Left renal cortex interstitium (tissue), 4 donors: ENCODE measurements at places on chromosomes 1 and 21.

DNA sequence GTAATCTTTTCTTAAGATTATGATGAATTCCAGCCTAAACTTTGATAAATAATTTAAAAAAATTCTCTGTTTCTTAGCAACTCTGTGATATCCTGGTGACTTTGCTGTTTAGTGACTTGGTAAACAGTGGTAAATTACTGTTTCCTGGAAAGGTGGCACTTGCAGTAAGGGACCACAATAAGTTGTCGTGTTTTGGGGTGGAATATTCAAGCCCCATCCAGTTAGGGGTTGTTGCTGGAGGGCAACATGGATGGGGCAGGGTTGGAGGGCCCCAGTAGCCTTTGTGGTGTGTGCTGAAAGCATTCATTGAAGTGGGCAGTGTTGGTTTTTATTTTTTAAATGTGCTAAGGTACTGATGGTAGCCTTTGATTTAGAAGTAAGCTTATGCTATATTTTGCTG, 30.3 kb downstream of the PRDM2 start:
- no peak for DNase-seq

DNA sequence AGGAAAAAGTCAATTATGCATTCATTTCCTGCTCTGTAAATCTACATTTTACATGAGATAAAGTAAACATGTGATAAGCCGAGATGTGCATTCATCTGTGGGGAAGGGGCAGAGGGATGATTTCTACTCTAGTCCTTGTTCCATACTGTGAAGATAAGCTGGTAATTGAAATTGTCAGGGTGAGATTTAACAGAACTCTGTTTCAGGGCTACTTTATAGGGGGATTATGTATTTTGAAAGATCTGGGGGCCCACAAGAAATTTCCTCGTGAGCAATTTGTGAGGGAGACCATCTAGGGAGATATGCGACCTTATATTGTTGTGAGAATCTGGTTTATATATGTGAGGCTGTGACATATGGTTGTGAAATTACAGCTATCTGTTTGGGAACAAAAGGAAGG, 73.1 kb upstream of the KCNK1 start:
- DNase-seq, result no peak

- DNase-seq, result no peak
Measured at GRCh38 chr1:117178756-117179155, 32.0 kb downstream of the VTCN1 start.

DNA sequence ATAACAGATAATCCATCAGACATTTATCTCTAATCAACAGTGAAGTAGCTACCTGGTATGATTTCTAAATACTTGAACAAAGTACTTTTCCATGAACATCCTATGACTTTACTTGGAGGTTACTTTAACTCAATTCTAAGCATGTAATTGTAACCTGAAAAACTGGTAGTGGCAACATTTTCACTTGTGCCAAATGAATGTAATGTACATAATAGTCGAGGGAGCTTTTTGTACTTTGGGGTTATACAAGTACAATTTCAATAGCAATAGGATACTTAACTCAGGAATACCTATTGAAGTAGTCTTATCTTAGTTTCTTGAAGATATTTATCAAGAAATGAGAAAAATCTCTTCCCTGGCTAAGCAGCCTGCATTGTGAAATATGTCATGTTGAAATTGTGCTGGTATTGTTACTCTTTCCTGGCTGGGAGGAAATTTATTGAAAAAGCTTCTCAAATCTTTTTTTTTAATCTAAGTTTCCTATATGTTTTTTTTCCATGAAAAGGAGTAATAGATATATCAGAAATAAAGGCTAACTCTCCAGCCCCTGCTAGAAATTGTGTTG, 33.7 kb upstream of the CACYBP start:
- DNase-seq, result no peak

DNA sequence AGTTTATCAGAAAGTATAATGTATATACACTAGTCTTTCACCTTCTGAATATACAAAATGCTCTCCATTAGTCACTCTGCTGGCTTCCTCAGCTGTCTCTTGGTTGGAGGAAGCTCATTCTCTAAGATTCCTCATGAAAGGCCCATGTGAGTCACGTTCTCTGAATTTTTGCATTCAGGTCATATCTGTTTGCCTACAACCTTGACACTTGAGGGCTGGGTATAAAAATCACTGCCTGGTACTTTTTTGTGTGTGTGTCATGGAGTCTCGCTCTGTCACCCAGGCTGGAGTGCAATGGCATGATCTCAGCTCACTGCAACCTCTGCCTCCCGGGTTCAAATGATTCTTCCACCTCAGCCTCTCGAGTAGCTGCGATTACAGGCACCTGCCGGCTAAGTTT, 2.8 kb upstream of the GALNT2 start:
- DNase-seq, result no peak

DNA sequence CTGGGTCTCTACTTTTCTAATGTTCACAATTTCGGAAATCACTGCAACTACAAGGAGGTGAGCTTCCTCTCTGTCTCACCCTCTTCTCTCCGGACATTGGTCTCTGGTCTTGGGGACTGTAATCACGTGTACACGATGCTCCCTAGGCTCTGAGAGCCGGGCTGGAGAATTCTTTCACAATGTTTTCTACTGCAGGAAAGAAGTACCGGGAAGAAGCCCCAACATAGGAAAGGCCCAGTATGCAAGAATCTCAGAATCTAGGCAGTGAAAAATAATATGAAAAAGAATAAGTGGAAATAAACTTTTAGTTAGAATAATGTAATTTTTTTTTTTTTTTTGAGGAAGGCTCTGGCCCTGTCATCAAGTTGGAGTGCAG, 13.5 kb upstream of the HJV start:
- DNase-seq, result no peak

DNA sequence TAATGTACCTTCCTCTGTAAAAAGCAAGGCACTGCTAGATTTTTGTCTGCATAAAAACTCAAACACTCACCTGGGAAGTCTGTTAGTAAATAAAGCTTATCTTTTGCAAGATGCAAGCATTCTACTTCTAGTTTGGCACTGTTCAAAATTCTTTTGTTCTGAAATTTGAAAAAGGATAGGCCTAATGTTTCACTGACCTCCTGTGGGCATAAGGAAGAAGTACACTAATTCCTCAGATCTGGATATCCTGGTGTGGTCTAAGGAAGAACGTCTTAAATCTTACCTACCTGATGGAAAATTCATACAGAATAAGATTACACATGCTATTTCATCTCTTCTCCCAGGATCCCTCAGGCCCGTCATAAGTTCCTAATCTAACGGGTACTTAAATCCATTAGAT, 93.5 kb upstream of the CAMK1G start:
- no peak for DNase-seq

DNA sequence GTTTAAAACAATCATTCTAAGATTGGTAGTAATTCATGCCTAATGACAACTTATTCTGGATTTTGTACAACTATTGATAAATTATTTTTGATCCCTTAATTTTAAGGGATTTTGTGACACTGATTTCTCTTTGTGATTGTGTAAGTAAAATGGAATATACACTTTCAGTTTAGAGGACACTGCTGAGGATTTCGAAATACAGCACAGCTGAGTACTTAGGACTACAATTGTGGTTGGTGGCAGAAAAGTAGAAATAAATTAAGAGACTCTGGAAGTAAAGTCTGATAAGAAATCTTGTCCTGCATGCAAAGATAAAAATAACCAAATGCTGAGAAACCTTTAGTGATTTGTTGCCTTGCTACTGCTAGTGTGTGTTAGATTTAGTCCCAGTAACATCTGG, 40.0 kb downstream of the TYW3 start:
- DNase-seq, result no peak

- DNase-seq, result no peak
Measured at GRCh38 chr1:191582169-191582568, 576.1 kb upstream of the RGS18 start.

DNA sequence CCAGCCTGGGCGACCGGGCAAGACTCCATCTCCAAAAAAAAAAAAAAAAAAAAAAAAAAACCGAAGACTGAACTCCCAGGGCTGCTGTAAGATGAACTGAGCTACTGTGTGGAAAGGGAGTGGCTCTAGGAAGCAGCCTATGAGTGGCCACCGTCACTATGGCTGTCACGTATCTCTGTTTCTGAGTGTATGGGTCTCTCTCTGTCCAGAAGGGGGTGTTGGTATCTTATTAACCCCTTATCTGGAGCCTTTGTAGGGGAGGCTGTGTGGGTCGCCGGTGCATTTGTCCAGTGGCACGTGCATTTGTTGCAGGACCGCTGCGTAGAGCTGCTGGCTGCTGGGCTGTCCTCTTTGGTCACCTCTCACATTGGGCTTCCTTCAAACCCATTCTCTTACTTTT, 326.6 kb downstream of the CAMTA1 start:
- no peak for DNase-seq

DNA sequence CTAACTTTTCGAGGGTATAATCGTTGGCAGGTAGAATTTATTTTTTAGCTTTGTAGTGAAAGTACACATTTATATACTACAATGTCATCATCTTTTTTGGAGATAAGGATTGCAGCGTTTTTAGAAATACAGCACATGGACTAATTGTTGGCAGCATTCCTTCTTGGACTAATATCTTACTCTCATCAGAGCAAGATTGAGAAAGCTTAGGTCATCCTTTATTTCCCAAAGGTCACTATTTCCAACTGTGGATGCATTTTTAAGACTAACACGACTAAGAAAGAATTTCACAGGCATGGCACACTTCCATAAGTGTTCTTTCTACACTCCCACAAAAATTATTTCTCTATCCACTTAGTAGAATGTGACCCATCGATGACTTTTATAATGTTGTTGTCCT, 732.3 kb downstream of the NCAM2 start:
- no peak for DNase-seq

GRCh38 chr1:167563579-167564246, 10.2 kb upstream of the CREG1 start:
- DNase-seq, result no peak

DNA sequence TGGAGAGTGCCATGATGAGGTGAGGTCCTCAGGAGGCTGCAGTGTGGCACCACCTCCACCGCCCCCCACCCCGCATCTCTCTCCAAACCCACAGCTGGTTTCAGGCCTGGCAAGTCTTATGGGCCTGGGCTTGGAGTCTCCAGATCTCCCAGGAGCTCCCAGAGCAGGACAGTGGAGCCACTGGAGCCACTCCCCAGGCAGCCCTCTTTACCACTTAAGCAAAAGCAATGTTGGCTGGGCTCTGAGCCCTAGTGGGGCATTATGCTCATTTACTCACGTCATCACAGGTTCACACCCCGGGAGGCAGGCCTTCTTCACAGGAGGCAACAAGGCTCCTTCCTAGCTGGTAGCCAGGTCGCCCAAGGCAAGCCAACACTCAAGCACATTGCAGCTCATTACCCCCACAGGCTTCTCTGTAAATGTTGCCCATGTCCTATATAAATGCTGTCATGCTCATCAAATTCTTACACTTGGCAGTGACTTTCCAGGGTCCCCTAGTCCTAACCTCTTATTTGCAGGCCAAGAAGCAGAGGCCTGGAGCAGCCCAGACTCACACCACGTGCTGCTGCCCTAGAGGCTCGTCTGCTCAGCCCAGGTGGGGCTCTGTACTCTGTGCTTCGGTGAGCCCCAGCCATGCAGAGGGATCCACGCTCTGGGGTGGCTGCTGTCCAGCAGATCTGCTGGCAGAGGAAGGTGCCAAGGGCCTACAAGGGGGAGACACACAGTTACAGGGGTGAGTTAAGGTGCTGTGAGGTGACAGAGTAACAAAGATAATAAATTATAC, 459.3 kb downstream of the MATN1 start:
- DNase-seq, result no peak

- DNase-seq, result no peak
Measured at GRCh38 chr21:32507342-32507919, 77.9 kb downstream of the TCP10L start.

GRCh38 chr1:1306661-1307260, 969 bp downstream of the ACAP3 start:
- DNase-seq, result no peak

DNA sequence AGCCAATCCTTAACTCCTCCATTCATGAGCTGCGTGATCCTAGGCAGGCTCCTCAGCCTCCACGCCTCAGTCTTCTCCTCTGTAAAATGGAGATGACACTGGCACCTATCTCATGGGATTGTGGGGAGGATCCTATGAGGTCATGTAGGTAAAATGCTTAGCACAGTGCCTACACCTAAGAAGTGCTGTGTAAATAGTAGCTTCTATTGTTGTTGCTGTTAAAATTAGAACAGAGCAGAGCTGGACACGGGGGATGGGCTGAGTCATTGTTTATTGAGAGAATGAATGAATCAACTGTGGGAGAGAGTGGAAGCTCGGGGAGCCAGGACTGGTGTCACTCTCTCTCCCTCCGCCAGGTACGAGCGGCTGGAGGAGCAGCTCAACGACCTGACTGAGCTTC, 43.0 kb downstream of the TMCC2 start:
- no peak for DNase-seq

GRCh38 chr21:44609193-44609592, 2.7 kb upstream of the KRTAP10-8 start:
- DNase-seq, result no peak

GRCh38 chr1:167499664-167500101, 18.6 kb downstream of the CD247 start:
- no peak for DNase-seq
